ENCODE measurements at places on chromosomes 5 and 9. TPM values are rescaled to one million over a fixed set of nuclear protein-coding genes. Genes with fewer than 3 reads are reported as not detected.

The ZDHHC11 gene
- 0.44 TPM for total RNA-seq

The ELOVL7 gene
- total RNA-seq: under 0.01 TPM

The IL13 gene
- total RNA-seq: not detected

The TMC1 gene
- 2.1 TPM for total RNA-seq

The MCTP1 gene
- 36.5 TPM for total RNA-seq
